Activated CD8-positive, alpha-beta memory T cell treated with anti-CD3 and anti-CD28 coated beads, Interleukin-2, amount 50 U/mL, for 4 hours (primary cell): ENCODE measurements at places on chromosomes 6 and 20.

DNA sequence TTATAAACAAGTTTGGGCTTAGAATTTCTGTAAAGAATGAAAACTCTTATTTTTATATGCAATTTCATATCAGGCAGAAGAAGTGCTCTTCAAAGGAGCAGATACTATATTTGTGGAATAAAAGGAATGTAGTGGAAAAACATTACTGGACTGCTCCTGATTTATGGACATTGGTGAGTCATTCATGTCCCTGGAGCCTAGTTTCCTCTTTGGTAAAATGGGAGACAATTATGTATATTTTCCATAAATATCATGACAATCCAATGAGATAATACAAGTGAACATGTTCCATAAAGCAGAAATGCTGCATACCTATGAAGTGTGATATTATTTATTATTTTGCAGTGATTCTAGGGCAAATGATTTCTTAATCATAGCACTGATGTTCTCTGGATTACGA is 445.8 kb upstream of the CITED2 start:
- no peak for DNase-seq

DNA sequence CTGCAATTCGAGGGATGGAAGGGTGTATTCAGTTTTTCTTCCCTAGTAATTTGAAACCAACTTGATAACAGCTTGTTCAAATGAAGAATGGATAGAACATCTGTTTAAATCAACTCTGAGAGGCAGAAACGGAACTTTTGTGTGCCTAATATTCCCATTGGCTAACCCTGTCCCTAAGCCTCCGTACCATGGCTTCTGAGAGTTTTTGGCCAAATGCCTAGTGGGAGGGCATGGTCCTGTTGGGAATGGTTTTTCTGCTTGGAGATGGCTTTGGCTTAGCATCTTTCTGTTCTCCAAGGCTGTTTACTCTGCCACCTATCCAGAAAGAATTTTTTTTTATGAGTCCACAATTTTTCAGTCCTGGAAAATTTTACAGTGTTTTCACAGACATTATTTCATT is 126.7 kb upstream of the MLIP start:
- DNase-seq, result no peak

- no peak for DNase-seq
Measured at GRCh38 chr6:169456840-169457239, 203.2 kb upstream of the THBS2 start.

- DNase-seq, result no peak
Measured at GRCh38 chr6:2485116-2485515, 239.7 kb upstream of the GMDS start.

GRCh38 chr6:40399888-40400457 is 187.2 kb downstream of the LRFN2 start:
- no peak for DNase-seq
